ENCODE measurements at places on chromosomes 1 and 21.

- no peak for DNase-seq
Observed at GRCh38 chr1:12592496-12592895, 25.5 kb downstream of the DHRS3 start.

DNA sequence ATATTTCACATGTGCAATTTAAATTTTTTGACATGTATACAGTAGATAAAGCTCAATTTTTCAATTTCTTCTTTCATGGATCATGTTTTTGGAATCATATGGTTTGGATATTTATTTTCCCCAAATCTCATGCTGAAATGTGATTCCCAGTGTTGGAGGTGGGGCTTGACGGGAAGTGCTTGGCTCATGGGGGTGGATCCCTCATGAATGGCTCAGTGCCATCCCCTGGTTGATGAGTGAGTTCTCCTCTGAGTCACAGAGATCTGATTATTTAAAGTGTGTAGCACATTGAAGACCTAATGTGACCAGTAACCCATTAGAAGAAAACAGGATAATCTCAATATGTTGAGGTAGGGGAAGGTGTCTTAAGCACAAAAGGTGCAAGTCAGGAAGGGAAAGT lies 9.1 kb upstream of the IFI16 start:
- no peak for DNase-seq

- no peak for DNase-seq
Observed at GRCh38 chr1:60904099-60904851, 178.1 kb upstream of the NFIA start.

DNA sequence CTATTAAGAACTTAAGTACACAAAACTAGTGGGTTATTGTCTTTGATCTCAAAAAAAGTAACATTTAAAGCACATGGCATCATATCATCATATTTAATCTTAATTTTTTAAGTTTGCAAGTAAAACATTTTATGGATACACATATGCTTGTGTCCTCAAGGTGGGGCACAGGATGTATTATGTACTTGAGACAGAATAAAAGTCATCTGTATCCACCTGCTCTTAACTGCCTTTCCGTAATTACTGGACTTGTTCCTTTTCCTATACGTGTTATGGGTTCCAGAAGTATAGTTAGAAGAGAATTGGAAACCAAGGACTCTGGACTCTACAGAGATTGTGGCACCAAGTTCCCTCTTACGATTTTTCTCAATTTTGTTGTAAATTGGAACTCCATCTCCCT lies 79.4 kb downstream of the FCRL5 start:
- no peak for DNase-seq

GRCh38 chr1:25805863-25806225 lies 5.9 kb downstream of the SELENON start:
- no peak for DNase-seq

DNA sequence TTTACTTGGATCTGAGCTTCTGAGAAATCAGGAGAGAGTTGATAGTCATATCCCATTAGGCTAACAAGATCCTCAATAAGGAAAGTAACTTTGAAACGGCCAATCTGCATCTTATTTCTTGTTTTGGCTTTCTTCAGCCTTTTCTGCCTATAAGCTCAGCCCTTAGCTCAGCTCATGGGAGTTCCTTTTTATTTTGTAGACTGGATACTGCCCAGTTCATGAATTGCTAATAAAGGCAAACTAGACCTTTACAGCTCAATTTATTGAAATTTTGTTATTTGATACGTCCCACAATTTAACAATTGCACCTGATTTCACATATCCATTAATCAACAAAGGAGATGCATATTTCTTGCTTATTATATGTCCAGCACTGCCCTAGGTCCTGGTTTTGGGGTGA lies 22.7 kb downstream of the NENF start:
- no peak for DNase-seq

DNA sequence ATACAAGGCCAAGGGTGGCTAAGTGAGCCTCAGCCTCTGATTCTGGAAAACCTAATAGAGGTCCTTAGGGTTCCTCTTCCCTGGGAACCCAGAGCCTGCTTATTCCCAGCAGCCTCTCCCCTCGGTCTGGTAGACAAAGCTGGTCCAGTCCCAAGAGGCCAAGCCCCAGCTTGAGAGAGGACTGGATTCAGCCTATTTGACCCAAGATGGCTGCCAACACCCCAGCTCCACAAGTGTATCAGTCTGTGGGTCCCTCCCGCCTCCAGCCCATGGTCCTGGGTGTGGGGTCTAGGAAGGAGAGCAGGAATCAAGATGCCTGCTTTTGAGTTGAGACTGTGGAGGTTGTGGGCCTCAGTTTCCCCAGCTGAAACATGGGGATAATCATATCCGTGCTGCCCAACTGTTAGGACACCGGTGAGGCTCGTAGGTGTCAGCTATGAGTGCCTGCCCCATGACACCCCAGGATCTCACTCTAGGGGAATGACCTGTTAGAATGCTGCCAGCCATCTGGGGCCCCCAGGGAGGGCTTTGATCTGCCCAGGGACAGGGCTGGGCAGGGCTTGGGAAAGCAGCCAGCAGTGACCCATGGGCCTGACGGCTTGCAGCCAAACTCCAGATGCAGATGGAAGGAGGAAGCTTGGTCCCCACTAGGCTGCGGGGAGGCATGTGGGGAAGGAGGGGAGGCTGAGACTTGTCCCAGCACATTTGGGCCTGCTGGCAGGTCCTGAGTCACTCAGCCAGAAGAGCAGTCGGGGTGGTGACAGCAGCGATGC lies 45.4 kb downstream of the NUAK2 start:
- no peak for DNase-seq

DNA sequence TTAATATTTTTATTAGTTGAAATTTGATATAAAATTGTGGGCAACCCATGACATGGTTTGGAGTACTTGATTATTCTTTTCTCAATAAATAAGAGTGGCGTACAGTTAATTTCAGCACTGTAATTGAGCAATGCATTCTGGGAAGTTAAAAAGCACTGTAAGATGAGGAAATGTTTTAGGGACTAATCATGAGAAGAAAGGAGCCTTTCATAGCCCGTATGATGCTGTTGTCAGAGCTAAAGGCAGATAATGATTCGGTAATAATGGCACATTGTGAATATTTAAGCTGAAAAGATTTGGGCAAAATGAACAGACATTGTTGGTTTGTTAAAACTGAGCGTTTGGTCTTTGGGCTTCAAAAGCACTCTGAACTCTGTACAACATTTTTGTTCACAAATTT lies 139.3 kb downstream of the NFIA start:
- no peak for DNase-seq

DNA sequence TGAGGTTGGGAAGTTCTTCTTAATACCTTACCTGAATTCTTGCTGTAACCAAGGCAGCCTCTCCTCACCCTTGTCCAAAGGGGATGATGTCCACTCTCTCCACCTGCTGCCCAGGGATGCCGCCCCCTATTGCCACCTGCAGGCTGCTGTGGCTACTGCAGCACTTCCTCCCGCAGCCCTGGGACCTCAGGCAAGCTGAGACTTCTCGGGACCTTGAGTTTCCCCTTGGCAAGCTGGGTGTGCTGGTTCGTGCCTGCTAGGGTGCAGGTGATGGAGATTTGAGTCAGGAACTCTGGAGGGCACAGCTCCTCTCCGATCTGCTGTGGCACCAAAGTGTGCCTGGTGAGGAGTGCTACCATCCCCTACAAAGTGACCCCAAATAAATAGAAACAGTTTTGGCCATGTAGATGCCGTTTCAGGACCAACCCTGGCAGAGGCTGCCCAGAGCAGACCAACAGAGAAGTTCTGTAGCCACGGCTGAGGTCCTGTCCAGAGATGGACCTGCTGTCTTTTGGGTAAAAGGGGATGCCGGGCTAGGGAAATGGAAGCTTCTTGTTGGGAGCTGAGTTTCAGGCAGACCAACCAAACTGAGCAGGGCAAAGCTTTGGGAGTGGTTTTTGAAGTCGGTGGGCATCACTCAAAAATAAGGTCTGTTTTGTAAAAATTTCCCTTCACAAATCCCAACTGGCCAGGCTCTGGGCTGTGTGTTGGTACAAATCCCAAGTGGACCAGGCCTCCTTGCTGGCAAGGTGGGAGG lies 31.7 kb downstream of the RUNX3 start:
- no peak for DNase-seq

DNA sequence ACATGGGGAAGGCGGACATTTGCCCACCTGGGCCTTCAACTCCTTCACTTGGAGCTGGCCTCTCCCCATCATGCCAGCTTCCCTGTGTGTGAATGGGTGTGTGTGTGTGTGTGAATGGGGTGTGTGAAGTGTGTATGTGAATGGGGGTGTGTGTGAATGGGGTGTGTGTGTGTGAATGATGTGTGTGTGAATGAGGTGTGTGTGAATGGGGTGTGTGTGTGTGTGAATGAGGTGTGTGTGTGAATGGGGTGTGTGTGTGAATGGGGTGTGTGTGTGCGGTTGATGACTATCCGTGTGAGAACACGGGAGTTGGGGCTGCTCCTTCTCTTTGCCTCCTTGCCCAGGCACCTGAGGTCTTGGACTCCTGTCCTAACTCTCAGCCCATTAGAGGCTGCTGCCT lies 9.6 kb downstream of the MFSD2A start:
- no peak for DNase-seq

GRCh38 chr21:43303275-43304178 lies 123.4 kb downstream of the SIK1 start:
- no peak for DNase-seq

GRCh38 chr1:22575532-22576149 lies 12.4 kb downstream of the EPHA8 start:
- DNase-seq, result no peak

- no peak for DNase-seq
Observed at GRCh38 chr1:31159869-31160611, 79.6 kb downstream of the NKAIN1 start.

Data from activated T-cell treated with anti-CD3 and anti-CD28 coated beads for 48 hours (primary cell).